Activated T-cell treated with anti-CD3 and anti-CD28 coated beads, Interleukin-2, amount 50 U/mL, for 72 hours (primary cell): ENCODE measurements at places on chromosomes 6 and 20.

GRCh38 chr6:72864236-72864635 is 242.4 kb downstream of the KCNQ5 start:
- DNase-seq, result no peak

GRCh38 chr6:50591135-50591534 is 122.2 kb upstream of the TFAP2D start:
- DNase-seq, result no peak

- DNase-seq, result no peak
Observed at GRCh38 chr6:3878048-3878666, 29.0 kb downstream of the FAM50B start.

DNA sequence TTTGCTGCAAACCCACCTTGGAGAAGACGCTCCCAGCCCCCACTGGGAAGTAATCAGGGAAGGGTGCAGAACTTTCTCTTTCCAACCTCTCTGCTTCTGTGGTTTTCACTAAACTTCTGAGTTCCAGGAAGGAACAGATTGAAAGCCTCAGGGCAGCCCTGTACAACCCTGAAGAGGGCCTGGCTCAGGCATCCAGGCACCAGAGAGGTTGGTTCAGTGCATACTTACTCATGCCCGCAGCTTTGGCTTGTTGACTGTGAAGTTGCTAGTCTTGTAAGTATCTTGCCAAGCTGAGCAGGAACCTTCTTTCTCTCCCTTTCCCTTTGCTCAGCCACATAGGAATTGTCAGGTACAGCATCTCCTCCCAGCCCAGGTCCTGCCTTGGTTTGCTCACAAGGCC is 272.2 kb upstream of the FOXQ1 start:
- DNase-seq, result no peak

GRCh38 chr20:44572551-44573500 is 9.6 kb upstream of the PKIG start:
- no peak for DNase-seq

- no peak for DNase-seq
Observed at GRCh38 chr20:20089018-20089417, 36.7 kb downstream of the CFAP61 start.

- DNase-seq, result no peak
Observed at GRCh38 chr6:168037856-168038255, 40.4 kb downstream of the KIF25 start.

GRCh38 chr6:34350137-34350933 is 42.1 kb downstream of the NUDT3 start:
- no peak for DNase-seq

DNA sequence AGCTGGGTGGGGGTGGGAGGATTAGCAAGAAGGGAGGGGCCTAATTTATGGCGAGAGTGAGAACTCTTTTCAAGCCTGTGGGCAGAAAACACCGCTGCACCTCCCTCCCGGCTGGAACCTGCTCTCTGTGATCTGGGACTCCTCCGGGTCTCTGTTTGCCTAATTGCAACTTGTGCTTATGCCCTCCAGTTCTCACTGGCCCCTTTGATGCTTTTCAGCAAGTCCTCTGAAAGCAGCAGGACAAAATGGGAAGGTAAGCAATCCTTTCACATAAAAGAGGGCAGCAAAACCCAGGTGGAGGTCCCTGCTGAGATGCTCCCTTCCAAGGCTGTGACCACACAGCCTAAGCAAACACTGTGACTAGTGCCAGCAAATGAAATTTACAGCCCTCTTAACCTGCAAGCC is 523.0 kb upstream of the FLRT3 start:
- DNase-seq, result no peak
